ENCODE measurements at places on chromosomes 16 and 17.

GRCh38 chr16:57837305-57838125, 35.2 kb upstream of the KIFC3 start:
- no peak for DNase-seq

GRCh38 chr17:1743088-1743439, 393 bp downstream of the SERPINF2 start:
- no peak for DNase-seq

- DNase-seq = no peak
These were observed 1.2 kb downstream of the USP7 start for GRCh38 chr16:8962393-8963009.

DNA sequence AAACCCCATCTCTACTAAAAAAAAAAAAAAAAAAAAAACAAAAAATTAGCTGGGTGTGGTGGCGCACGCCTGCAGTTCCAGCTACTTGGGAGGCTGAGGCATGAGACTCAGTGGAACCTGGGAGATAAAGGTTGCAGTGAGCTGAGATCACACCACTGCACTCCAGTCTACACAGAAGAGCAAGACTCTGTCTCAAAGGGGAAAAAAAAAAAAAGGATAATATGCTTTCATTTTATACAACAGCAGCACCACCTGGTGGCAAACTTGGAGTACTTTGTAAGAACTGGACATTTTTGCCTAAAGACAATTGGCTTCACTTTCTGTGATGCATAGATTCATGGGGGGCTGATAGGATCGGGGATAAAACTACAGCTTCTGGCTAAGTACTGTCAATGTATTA, 8.5 kb downstream of the CHTF8 start:
- peak; percentile 21 for DNase-seq

DNA sequence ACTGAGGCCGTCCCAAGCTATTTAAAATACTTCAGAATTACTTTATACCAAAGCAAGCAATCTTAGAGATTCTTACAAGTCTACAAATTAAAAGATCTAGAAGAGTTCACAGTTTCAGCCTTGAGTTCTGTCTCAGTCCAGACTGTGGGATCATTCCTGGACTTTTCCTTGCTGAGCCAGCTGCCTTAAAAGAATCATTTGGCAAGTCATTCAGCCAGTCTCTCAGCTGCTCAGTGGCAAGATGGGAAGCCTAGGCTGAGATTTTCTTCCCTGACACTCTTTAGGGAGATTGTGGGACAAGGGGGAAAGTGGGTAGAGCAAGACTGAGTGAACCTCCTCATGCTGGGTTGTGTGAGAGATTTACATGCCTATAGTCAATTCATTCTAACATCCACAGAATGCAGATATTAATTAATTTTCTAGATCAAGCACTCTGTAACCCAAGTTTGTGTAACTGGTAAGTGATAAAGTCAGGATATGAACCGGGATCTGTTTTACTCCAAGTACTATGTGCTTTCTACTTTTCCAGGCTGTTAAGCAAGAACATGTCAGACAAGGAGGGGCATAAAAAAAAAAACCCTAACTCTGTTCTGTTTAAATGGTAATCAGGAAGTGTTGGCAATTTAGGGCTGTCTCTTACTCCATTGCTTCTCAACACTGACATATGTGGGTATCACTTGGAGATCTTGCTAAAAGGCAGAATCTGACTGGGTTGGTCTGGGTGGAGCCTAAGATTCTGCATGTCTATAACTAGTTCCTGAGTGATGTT, 50.1 kb downstream of the HSD17B2 start:
- no peak for DNase-seq

- no peak for DNase-seq
These were observed 58.5 kb downstream of the HS3ST3B1 start for GRCh38 chr17:14359163-14360020.

DNA sequence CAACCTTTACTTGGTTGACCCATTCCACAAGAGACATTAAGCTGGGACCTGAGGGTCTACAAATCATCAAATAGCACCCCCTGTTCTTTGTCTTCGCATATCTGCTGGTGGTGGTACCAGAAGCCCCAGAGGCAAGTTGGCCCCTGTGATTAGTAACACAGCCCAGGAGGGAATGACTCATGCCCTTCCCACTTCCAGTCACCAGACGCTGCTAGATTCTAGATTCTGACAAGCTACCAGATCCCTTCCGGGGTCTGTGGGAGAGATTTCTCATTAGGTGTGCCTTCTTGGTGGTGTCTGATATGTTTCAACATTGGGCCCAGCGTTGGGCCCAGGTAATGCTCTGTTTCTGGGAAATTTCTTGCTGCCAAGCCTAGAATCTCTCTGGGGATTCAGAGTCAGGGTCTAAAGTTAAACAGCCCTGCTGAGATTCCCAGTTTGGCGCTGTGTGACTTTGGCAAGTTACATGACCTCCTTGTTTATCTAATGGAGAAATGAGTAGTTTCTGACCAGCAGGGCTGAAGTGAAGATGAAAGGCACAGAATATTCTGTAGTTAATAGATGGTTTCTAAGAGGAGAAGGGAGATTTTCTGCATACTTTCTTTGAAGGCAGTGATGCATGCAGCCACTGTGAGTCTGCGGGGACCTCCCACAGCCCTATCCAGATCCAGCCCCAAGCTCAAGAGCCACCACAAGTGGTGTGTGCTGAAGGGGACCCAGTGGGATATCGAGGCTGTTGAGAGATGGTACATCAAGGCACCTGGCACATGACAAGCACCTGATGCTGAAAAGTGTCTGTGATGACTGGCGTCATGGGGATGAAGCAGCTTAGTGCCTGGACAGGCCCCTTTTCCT, 3.9 kb downstream of the TRPV2 start:
- no peak for DNase-seq

GRCh38 chr16:72858665-72859493, 189.0 kb downstream of the ZFHX3 start:
- DNase-seq = no peak

GRCh38 chr16:20303012-20303411, 24.3 kb downstream of the GP2 start:
- DNase-seq = no peak

DNA sequence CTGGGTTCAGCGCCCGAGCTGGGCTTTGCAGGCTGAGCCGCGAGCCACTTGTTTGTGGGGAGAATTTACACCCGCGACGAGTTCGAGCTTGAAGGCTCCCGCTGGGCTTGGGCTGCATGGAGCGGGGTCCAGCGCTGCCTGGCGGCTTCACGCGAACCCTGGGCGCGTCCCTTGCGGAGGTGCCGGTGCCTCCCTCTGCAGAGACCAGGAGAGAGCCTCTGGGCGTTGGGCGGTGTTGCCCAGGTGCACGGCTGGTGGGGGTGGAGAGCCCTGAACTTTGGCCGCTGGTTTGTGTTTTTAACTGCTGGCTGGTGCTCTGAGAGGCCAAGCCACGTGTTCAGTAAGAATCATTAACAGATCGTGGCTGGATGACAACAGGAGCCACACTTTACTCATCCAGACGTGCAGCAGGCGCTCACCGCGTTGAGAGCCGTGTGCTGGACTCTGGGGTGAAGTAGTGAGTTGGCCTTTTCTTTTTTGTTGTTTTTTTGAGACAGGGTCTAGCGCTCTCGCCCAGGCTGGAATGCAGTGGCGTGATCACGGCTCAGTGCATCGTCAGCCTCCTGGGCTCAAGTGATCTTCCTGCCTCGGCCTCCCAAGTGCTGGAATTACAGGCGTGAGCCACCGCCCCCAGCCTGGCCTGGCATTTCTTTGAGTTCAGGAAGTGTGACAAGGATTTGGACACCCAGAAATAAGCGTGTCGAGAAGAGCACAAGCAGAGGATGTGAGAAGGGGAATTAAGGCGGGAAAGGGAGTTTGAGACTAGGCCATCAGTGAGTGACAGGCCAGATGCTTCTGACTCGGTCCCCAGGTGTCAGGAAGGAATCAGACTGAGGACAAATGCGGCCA, 827 bp downstream of the CDK10 start:
- DNase-seq = no peak

GRCh38 chr17:43719578-43719977, 39.0 kb downstream of the SOST start:
- DNase-seq = no peak

DNA sequence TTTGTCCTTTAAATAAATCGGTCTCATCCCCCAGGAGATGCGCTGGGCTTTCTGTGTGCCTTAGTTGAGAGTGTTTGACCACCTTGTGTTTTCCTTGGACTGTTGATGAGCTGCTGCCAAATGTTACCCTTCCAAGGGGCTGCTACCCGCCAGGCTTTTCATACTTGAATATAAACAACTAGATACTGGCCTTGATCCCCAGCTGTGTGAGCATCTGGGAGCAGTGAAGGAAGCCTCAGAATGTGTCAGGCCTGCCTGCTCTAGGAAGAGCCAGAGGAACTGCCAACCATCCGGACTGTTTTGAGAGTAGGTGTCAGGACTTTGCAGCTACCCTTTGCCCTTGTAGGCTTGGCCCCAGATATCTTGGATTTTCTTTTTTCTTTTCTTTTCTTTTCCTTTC, 57.8 kb downstream of the LDHD start:
- no peak for DNase-seq

GRCh38 chr17:52986056-52986662, 827.6 kb upstream of the CA10 start:
- DNase-seq = no peak

DNA sequence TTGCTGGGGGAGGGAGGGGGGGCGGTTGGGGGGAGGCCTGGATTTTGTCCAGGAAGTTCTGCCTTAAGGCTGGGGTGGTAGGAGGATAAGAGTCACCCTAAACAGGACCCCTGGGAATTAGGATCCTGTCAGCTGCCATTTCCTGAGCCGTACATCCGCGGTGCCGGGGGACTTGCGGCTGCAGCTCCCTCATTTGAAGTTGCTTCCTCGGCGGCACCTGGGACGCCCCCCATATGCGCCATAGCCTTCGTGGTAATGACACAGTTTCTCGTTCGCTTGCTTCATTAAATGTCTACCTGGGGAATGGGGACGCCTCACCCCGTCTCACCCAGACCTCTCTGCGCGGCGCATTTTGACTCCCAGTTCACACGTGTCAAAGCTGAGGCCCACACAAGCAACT, 55.1 kb upstream of the PABPN1L start:
- no peak for DNase-seq

- DNase-seq = no peak
These were observed 2.5 kb upstream of the PRR29 start for GRCh38 chr17:63995626-63996025.

DNA sequence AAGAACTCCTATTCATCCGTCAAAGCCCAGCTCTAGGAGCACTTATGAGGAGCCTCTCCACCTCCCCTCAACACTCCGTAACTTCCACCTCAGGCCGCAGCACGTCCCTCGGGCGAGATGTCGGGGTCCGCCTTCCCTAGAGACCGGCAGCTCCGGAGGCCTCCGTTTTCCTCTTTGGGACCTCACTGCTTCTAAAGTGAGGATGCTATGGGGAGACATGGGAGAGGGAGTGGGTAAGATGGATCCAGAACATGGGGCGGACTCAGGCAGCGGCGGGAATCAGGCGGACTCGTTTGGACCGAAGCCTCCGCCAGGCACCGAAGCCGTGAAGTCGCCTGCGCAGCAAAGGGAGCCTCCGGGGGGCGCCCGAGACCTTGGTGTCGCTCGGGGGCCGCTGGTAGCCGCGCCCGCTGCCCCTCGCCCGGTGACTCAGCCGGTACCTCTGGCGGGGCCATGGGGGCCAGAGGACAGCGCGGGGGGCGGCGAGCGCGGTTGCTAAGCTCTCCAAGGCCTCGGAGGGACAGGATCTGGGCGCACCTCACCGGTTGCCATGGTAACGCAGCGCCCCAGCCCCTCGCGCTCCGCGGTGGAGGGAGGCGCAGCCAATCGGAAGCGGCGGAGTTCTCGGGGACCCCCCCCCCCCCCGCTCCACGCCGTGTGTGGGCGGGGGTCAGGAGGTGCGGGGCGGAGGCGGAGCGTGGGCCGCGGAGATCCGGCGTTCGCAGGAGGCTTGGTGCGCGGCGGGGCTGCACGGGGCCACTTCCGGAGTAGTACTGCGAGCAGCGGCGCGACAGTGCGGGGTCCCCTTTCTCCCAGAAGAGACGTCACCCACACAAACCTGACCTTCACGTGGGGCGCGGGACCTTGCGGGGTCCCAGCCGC, 1.3 kb upstream of the HIC1 start:
- peak; percentile 61 for DNase-seq

- DNase-seq = no peak
These were observed 25.4 kb downstream of the DNAI2 start for GRCh38 chr17:74299226-74300009.

GRCh38 chr17:12800855-12801365, 11.6 kb downstream of the ARHGAP44 start:
- DNase-seq = no peak

DNA sequence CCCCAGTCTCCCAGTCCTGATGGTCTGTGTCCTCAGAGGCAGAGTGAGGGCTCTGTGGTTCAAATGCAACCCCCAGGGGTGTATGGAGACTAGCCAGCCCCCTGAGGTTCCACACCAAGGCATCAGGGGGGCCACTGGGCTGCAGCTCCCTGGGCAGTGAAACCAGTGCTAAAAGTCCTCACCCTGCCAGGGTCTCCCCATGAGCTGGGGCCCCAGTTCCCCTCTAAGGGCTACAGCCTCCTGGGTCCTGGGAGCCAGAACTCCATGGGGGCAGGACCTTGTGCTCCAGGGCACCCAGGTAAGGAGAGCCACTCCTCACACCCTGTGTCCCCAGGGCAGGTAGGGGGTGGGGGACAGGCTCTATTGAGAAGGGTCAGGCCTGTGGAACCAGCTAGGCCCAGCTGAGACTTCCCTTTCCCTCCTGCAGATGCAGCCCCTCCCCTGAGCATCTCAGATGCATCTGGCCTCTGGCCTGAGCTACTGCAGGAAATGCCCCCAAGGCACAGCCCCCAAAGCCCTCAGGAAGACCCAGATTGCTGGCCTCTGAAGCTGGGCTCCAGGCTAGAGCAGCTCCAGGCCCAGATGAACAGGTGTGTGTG, 6.4 kb upstream of the DCAF7 start:
- no peak for DNase-seq

GRCh38 chr16:15770512-15770911, 86.3 kb downstream of the MYH11 start:
- no peak for DNase-seq

DNA sequence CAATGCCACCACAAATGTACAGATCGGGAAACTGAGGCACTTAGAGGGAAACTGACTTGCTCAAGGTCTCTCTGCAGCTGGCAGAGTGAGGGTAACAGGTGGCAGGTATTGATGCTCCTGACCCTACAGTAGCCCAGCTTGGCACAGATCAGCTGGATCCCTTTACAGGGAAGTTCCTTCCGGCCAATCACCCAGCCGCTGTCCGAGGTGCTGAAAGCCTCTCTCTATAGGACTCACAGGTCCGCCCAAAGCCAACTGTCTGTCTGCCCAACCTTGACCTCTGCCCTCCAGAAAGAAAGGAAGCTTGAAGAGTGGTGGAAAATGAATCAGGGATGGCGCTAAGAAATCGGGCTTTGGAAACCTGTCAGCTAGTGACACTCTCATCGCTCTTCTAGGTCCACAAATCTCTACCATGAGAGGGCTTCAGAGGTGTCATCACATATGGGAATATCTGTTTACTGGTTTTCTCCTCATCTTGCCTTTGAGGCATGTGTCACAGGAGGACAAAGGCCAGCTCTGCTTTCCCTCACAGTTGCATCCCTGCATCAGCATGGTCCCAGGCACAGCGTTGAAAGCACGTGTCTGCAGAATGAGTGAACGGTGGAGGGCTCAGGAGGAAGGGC, 246.2 kb downstream of the KATNIP start:
- no peak for DNase-seq

DNA sequence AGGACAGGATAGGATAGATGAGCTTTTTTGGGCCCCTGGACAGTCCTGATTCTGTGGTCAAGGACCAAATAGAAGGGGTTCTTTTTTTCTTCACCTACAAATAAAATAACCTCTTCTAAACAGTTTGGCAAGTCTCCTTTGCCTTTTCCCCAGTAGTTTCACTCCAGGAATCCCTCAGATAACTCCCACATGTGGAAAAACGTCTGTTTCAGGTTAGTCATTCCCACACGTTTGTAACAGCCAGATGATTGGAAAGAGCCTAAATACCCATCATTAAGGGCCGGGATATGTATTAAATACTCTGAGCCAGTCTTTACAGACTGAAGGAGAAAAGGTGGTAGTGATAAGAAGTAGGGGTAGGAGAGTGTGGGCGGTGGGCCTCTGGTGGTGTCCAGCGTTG, 58.3 kb downstream of the PLD6 start:
- no peak for DNase-seq

Data from stimulated activated CD4-positive, alpha-beta T cell treated with anti-CD3 and anti-CD28 coated beads, Interleukin-1b, Interleukin-23, amount 100 ng/mL, for 1 hour (primary cell).